ENCODE measurements at places on chromosomes 6 and 20. TPM values are rescaled to one million over a fixed set of nuclear protein-coding genes. Genes with fewer than 3 reads are reported as not detected.

- no peak for DNase-seq
Measured at GRCh38 chr20:21146215-21146614, 20.3 kb downstream of the KIZ start.

- no peak for DNase-seq
Measured at GRCh38 chr6:8652710-8653109, 217.4 kb upstream of the SLC35B3 start.

GRCh38 chr6:82862543-82862942 is 203.1 kb downstream of the UBE3D start:
- no peak for DNase-seq

- no peak for DNase-seq
Measured at GRCh38 chr20:22866812-22867341, 168.2 kb upstream of the SSTR4 start.

DNA sequence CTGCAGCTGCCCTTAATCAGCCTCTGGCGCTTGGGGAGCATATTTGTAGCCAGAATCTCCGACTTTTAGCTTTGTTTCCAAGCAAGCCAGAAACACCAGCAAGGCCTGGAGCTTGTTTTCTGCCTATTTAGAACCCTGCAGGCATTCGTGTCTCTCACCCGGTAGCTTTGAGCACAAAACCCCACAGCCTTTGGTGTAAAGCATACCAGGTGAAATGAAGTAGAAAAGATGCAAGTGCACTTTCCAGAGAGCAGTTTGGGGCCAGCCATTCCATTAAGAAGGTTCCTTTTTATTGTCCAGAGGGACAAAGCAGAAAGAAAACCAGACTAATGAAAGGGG is 736 bp downstream of the FAM217B start:
- no peak for DNase-seq

DNA sequence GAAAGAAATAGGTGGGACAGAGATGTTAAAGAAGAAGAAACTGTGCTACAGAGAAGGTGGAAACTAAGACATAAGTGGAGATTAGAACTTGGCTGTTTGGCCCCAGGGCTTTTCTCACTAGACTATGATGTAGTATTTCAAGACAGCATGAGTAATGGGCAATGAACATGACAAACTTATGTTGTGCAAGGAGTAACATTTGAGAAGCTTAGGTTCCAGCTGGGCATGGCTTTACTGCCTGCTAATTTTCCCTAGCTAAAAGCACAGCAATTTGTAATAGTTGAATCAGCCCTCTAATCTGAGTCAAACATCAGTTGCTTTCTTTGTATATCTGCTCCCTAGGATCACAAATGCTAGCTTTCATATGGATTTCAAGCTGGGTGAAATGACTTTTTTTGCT is 294.3 kb upstream of the BMP2 start:
- no peak for DNase-seq

GRCh38 chr6:111747396-111747795 is 125.9 kb downstream of the FYN start:
- no peak for DNase-seq

DNA sequence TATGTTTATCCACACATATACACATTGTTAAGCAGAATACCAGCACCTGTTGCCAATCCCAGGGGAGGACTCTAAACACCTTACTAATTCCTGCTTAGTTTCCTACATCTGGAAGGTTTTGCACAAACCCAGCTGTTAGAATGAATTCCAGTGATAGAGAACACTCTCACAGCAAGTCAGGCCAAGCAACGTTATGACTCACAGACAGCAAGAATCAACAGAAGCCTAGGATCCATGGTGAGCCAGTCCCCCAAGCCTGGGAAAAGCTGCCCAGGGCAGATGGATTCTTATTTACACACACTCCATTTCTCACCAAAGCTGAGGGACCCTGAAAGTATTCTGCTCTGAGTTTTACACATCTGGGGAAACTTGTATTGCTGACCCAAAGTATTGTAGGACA is 291.7 kb downstream of the SLC35F1 start:
- DNase-seq = no peak

DNA sequence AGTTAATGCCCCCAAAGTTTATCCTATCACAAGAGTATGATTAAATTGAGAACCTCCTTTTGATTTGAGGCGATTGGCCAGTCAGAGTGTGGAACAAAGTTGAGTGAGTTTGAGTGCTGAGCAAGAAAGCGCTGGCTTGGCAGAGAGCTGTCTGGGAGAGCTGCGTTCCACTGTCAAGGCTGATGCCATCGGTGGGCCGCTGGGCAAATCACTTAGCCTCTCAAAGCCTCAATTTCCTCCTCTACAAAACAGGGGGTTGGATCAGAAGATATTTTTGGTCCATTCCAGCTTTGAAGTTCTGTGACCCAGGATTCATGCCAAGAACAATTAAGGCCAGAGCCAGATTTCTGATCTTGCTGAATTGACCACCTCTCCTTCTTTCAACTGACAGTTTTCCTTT is 60.2 kb downstream of the TMEM242 start:
- DNase-seq = no peak

DNA sequence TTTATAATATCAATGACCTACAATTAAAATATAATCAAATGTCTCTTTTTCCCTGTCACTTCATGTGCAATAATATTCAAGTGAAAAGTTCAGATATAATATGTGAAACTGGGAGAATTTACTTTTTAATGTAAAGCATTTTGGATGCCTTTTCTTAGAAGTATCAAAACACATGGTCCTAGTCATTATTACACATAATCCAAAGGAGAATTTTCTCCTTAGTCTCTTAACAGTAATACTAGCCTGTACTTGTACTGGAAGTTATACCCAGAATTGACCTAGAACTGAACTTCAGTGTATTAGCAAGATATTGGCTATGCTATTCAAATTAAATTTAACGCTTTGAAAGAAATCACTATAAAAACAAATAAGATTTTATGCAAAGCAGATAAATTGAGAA is 842.6 kb upstream of the MANEA start:
- no peak for DNase-seq

ERMARD gene
- total RNA-seq = 30.7 TPM

CGA gene
- not detected for total RNA-seq

OTOR gene
- total RNA-seq = not detected

DEFB119 gene
- total RNA-seq = not detected

OR2B3 gene
- not detected for total RNA-seq

KDM1B gene
- total RNA-seq = 9.1 TPM

All from activated CD4-positive, alpha-beta memory T cell treated with anti-CD3 and anti-CD28 coated beads, Interleukin-2, amount 10 ng/mL, durations not matched to agents 7 days and 5 days (primary cell).